Suppressor macrophage treated with lipopolysaccharide for 1 hour (primary cell): ENCODE measurements at places on chromosomes 13 and 19.

- no peak for DNase-seq
Observed at GRCh38 chr13:77042566-77043177, 15.7 kb upstream of the FBXL3 start.

- no peak for DNase-seq
Observed at GRCh38 chr13:74696148-74696922, 562.1 kb upstream of the KLF12 start.

DNA sequence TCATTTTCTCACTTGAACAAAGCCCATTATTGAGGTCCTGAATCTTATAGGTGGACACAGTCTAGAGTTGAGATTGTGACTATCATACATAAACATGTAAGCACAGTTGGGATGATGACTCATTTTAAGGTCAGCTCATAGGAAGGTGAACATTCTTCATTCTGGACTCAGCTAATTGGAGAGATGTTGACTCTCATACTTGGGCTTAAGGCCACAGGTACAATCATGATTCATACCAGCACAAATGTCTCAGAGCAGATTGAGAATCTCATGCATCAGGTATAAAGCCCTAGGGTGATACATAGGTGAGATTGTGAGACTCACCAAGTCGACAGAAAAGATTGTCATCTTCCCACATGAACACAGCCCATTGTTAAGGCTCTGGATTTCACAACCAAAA lies 62.3 kb upstream of the ZNF724 start:
- no peak for DNase-seq

DNA sequence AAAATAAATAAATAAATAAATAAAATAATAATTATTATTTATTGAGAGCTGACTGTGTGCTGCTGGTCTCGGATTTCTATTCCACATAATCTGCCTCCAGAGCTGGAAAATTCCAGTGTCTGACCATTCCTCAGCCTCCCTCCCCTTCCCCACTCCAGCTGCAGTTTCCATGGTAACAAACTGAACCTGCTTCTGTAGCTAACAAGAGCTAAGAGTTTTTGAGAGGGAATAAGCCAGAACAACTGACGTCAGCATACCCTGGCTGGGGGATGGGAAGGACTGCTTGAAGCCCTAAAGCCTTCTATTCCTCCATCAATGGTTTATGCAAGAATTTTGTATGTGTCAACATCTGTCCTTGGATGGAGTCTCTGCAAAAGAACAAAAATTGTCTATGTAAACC lies 26.0 kb upstream of the PEG3 start:
- no peak for DNase-seq

GRCh38 chr13:26721251-26722121 lies 39.1 kb downstream of the GPR12 start:
- peak; percentile 28 for DNase-seq

GRCh38 chr13:26376430-26376829 lies 122.5 kb downstream of the CDK8 start:
- no peak for DNase-seq

DNA sequence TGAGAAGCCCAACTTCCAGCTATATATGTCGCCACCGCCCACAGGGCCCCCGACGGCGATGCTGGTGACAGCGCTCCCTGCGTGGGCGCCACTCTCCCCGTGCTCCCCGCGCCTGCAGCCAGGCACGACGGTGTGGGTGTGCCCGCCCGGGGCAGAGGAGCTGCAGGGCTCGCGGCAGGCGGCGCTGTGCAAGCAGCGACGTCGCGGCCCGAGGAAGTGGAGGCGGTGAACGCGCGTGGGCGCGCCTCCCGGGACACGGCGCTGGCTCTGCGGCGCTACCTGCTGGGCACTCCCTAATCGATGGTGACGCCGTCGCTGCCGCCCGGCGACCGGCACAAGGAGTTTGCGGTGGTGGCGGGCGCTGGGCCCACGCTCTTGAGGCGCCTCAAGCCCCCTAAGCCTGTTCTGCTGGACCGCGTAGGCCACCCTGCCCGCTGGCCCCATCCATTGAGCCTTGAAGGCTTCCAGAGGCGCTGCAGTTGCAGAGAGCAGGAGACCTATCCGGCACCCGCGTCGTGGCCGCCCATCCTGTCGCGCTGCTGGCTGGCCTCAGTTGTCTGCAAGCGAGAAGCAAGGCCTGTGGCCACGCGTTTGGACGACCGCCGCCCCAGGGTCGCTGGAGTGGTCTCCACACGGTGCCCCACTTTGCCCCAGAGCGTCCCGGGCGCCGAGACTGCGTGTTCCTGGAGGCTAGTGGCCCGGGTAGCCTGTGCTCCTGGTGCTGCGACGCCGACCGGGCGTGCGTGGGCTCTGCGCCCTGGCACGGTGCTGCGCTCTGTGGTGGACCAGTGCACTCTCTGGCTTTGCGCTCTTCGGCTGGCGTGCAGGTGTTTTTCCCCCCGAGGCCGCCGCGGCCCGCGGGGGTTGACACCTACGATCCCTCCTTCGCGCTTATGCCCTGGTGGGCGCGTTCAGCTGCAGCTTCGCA lies 23.1 kb downstream of the LRFN3 start:
- peak; percentile 90 for DNase-seq

DNA sequence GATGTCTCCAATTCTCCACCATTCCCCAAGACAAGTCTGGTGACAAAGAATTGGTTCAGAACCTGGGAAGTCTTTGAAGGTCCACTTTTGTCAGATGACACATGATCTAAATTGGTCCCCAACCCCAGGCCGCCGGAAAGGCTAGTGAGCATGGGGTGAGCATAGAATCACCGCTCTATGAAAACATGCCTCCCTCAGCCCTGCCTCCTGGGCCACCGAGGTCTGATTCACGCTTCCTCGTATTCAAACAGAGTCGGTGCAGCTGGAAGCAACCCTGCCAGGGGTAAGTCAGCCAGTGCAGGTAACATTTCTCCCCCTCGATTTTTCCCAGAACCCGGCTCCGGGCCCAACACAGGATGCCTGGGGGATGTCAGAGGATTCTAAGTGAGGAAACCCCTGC lies 33.9 kb upstream of the KLF2 start:
- DNase-seq = peak; percentile 20

- DNase-seq = no peak
Observed at GRCh38 chr13:101303521-101303920, 112.8 kb downstream of the NALCN start.

GRCh38 chr19:38547421-38547820 lies 70.3 kb downstream of the MAP4K1 start:
- peak; percentile 34 for DNase-seq

- DNase-seq = no peak
Observed at GRCh38 chr13:36965767-36966166, 33.4 kb downstream of the ALG5 start.

GRCh38 chr13:62290542-62290941 lies 874.9 kb upstream of the PCDH20 start:
- DNase-seq = no peak

- no peak for DNase-seq
Observed at GRCh38 chr19:46392252-46392801, 21.0 kb downstream of the CCDC8 start.

DNA sequence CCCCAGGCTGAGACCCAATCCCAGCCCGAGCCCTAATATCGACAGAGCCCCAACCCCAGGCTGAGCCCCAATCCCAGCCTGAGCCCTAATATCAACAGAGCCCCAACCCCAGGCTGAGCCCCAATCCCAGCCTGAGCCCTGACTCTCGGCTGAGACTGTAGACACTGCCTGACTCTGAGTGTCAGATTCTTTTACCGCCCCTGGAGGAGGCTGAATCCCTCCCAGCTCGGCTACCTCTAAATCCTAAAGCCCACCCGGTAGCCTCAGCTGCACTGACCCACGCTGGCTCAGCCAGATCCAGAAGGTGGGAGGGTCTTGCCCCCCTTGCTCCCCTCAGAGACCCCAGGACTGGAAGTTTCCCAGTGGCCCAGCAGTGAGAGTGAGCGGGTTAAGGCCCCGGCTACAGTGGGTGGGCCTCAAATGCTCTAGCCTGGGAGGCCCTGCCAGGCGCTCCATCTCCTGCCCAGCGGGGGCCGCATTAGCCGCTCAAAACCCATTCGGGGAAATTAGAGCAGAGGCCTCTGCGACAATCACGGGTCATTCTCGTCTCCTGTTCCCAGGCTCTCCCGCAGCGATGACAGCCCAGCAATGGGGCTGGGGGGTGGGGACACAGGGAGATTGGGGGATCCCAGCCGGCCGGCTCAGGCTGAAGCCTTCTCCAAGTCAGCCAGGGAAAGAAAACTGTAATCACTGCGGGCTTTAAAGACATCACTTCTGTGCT lies 43.8 kb downstream of the ZNRF4 start:
- DNase-seq = no peak

GRCh38 chr19:41175801-41176777 lies 16.9 kb upstream of the CYP2S1 start:
- peak; percentile 73 for DNase-seq

DNA sequence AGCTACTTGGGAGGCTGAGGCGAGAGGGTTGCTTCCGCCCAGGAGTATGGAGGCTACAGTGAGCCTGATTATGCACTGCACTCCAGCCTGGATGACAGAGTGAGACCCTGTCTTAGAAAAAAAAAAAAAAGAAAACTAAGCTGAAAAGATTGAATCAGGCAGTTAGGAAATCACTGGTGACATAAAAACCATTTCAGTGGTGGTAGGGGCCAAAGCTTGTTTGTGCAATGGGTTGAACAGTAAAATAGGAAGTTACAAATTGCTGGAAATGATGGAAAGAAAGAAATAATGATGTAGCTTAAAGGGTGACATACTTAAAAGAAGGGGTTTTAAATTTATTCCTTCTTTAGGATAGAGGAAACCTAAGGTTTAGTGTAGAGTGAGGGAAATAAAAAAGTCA lies 4.8 kb upstream of the OXGR1 start:
- peak; percentile 51 for DNase-seq

DNA sequence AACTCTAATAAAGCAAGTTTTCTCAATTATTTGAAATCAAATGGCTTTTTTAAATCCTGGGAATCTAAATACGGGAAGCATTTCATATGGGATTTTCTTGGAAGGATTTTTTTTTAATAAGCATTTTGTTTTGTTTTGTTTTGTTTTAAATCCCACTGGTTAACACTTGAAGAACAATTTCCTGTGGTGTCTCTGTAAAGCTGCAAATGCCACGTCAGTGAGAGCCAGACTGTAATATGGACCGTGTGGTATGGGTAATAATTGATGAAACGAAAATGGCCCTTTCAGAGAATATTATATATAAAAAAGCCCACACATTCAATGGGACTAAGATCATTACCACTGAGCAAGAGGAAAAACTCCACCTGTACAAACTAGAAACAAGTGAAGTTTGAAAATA lies 33.9 kb upstream of the MIR17HG start:
- DNase-seq = no peak

- DNase-seq = no peak
Observed at GRCh38 chr13:110047496-110047895, 259.5 kb downstream of the COL4A1 start.
